ENCODE measurements at places on chromosomes 7 and 10.
A peak's percentile ranks its signal among the peaks of the same experiment; 100 is the strongest.

DNA sequence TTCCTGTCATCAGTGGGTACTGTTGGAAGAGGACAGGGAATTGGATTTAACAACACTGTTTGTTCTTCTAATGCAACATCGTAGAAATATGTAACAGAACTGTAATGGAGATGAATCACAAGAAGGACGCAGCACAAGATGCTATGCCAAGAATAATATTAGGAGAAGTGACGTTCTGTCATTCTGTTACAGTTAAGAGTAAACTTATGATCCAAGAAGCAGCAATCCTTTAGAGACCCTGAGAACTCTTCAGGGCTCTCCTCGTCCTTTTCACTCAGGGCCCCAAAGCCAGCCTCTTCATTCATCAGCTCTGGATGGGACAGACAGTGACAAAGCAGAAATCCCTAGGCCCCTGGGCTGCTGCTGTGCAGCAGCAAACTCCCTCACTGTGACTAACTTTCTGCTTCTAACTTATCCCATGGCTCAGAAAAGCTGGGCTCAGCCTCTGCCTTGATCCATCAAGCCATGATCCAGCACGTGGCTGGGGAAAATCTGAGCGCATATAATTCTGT, 8.7 kb upstream of the IL6 start:
- peak; percentile 72 for DNase-seq

GRCh38 chr7:157830331-157830730, 493.5 kb downstream of the DNAJB6 start:
- no peak for DNase-seq

GRCh38 chr10:48602401-48603135, 2.3 kb downstream of the ARHGAP22 start:
- peak; percentile 66 for DNase-seq

DNA sequence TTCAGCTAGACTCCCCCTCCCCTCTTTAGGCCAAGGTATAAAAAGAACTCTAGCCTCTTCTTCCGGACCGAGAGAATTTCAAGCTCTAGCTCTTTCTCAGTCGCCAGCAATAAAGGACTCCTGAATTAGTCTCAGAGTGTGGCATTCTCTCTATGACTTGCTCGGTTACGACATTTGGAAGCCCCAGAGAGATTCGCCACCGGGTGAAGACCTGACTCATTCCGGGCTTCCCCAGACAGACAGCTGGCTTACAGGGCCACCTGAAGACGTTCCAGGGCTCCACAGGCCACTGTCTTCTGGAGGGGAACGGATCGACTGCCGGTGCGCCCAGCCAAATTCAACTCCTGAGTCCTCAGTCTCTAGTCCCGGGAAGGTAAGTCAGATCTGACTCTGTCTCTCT, at the start of gene AKR1B15:
Gene AKR1B15, plus strand, starts transcription at position 234 of the 400 bp plus-strand sequence. CDS start 15,510 bp downstream, outside the sequence.
- DNase-seq: peak; percentile 61

GRCh38 chr7:129906700-129907099, 46.1 kb downstream of the UBE2H start:
- DNase-seq: no peak

DNA sequence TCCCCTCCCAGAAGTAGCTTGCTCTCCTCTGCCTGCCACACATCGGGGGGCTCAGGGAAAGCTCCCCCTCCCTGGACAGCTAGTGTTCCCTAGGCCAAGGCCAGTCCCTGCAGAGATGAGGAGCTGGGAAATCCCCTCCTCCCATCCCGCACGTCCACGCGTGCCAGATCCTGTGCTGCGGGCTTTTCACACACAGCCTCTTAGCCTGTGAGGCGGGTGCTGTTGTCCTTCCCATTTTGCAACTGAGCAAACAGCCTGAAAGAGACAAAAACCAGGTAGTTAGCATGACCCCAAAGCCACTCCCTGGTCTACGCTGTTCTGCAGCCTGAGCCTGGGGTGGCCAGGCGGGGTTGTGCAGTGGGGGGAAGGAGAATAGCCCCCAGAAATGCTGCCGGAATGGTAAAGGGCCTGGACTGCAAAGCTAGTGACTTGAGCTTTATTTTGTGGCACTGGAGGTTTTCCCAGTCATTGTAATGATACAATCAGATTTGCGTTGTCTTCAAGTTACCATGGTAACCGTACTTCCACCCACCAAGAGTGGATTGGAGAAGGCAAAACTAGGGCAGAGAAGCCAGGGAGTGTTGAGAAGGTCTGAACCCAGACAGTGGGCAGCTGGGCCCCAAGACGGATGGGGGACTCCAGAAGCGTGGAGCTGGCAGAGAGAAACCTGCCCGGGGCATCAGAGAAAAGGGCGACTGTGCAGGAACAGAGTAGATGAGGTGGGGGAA, 98.6 kb upstream of the KCTD7 start:
- DNase-seq: no peak

GRCh38 chr7:147878912-147879661, 711.5 kb upstream of the C7orf33 start:
- no peak for DNase-seq

DNA sequence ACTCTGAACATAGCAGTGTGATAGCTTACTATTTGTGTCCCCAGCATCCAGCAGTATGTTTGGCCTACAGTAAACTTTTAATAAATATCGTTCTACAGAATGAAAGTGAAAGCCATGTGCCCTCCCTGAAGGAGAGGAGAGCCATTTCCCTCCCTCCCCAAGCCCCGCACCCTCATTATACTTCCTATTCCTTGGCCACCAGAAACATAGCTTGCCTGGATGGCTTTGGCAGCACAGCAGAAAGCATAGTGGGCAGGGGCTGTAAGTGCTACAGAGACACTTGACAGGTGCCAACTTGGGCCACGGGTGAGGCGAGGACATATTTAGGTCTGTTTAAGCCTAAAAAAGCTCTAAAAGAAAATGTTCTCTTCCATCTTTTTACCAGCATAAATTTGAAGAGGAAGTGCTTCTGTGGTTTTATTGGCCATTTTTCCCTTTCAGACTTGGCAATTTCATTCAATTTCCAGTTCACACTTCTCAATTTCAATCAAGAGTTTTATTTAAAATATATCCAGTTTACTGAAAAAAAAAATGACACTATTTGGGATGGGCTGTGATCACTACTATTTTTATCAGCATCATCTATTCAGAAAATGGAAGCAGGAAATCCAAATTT, 12.7 kb downstream of the HHEX start:
- DNase-seq: no peak

GRCh38 chr7:45220846-45221618, 63.4 kb downstream of the RAMP3 start:
- DNase-seq: no peak

- DNase-seq: no peak
Observed at GRCh38 chr7:19919261-19920095, 146.1 kb upstream of the TMEM196 start.

- DNase-seq: peak; percentile 58
Observed at GRCh38 chr10:133104963-133105640, 17.4 kb downstream of the ADGRA1 start.

- DNase-seq: no peak
Observed at GRCh38 chr7:119228482-119228881, 1004.0 kb downstream of the ANKRD7 start.

- DNase-seq: no peak
Observed at GRCh38 chr7:2929321-2930201, 85.5 kb upstream of the GNA12 start.

GRCh38 chr10:126729314-126729870, 58.9 kb upstream of the C10orf90 start:
- peak; percentile 22 for DNase-seq

- no peak for DNase-seq
Observed at GRCh38 chr7:90768301-90768700, 172.2 kb downstream of the CDK14 start.

DNA sequence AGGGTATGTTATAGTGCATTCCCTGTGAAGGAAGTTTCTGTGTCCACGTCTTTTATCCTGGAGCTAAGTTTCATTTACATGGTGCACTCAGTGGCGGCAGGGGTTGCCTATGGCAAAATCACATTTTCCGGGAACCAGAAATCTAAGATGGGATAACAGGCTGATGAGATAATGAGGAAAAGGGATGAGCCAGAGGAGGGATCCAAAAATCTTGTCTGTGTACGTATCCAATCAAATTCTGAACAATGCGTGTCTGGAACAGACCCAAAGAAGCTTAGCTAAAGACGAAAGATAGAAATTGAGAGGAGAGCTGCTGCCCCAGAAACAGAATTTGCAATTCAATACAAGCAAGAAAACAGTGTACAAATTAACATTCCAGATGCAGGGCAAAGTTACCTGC, 16.1 kb downstream of the LANCL2 start:
- DNase-seq: no peak

DNA sequence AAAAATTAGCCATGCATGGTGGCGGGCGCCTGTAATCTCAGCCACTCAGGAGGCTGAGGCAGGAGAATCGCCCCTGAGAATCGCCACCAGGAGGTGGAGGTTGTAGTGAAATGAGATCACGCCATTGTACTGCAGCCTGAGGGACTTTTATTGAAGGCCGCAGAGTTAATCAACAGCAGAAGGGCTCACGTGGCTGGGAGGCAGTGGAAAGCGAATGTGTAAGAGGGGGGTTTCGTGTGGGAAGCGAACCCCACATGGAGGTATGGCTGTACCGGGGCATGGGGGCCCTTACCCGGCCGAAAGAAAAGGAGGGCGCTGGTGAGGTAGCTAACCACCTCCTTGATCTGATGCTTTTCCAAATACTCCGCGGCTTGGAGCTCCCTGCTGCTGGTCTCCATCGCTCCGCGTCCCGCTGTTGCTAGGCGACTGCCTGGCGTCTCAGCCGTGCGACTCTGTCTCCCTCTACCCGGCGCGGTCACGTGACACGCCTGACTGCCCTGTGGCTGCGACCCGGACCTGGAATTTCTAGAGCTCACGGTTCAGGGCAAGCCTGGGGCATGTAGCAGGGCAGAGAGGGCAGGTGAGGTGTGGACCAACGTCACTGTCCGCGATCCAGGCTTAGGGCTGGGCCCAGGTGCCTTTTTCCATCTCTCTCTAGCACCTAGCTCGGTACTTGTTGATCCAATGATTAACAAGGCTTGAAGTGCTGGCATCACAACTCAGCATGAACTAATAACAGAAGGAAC, at the start of gene EFCAB10:
Gene EFCAB10, minus strand, starts transcription at position 428 of the 746 bp plus-strand sequence. Its CDS starts 30 bp downstream, at position 398.
- peak; percentile 86 for DNase-seq

DNA sequence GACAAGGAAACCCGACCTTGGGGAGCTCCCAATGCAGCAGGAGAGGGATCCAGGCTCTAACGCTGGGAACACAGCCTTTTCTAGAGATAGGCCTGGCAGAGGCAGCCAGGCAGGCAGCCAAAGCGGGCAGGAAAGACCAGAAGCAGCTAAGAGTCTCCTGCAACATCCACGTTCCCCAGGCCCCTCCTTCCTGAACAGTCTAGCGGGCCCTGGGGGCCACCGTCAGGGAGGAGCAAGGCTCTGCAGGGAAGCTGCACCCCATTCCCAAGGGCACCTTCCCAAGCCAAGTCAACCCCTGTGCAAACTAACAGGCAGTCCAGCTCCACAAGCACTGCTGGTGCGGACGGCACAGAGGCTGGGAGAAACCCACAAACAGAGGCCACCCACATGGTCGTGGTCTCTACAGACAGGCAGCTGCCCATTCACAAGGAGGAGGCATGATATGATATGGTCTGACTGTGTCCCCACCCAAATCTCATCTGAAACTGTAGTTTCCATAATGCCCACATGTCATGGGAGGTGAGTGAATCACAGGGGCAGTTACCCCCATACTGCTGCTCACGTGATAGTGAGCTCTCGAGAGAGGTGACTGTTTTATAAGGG, 115.7 kb downstream of the MAD1L1 start:
- DNase-seq: peak; percentile 32

GRCh38 chr7:158584407-158584806, 3.2 kb downstream of the PTPRN2 start:
- no peak for DNase-seq

- DNase-seq: no peak
Observed at GRCh38 chr10:95663496-95663895, 7.0 kb upstream of the ALDH18A1 start.

GRCh38 chr7:115883629-115884028, 146.9 kb downstream of the TFEC start:
- DNase-seq: no peak

DNA sequence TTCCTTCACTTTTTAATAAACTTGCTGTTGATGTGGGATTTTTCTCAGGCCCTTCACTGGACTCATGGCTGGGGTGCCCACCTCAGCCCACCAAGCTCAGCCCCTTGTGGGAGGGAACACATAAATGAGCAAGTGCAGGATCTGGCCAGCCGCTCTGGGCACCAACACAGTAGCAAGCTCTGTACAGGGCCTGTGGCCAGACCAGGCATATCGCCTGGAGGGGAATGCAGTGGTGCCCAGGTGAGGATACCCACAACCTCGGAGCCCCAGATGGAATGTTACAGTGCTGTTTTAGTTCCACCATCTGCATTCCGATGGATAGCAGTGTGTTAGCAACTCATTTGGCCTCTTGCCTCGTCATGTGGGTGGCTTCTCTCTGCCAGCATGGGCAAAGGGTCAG, 234.6 kb downstream of the PPP1R3A start:
- no peak for DNase-seq

- no peak for DNase-seq
Observed at GRCh38 chr7:51274955-51275354, 41.7 kb downstream of the COBL start.

- peak; percentile 16 for DNase-seq
Observed at GRCh38 chr7:83947260-83947659, 247.3 kb downstream of the SEMA3A start.

DNA sequence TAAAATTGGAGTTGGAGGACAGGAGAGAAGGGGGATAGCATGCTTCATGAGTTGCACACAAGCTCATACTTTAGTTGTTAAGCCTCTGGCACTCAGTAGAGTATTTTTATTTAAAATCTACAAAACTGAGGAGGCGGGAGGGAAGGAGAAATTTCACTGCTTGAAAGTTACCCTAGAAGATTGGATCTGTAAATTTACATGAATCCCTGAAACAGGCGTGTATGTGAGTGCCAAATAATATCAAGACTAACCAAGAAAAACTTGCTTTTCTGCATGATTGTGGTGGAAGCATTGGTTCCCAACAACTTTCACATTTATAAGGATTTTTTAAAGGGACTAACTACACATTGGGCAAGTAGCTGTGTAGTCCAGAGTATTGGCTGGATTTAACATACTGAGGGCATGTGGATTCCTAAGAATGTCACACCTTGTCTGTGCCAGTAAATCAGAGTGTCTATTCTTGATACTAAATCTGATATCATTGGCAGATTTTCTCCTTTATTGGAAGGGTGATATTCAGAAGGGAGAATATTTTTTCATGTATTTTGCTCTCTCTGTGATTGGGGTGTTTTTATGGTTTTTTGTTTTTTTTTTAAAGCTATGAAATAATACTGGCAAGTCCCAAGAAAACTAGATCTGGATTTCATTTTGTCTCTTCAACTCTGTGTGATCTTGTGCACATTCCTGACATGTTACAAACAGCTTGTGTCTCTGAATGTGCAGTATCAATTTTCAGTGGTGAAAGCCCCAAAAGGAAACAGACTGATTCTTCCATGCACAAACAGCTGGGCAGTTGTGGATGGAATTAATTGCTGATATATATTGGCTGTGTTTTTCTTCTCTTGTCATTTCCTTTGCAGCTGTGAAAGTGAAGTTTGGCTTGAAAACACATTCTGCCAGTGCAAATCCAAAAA, 67.2 kb downstream of the ADD3 start:
- DNase-seq: peak; percentile 67

- DNase-seq: no peak
Observed at GRCh38 chr10:4343091-4343490, 482.9 kb upstream of the AKR1E2 start.
